AG04449 (cell line): ENCODE measurements at places on chromosomes 1 and 21.

DNA sequence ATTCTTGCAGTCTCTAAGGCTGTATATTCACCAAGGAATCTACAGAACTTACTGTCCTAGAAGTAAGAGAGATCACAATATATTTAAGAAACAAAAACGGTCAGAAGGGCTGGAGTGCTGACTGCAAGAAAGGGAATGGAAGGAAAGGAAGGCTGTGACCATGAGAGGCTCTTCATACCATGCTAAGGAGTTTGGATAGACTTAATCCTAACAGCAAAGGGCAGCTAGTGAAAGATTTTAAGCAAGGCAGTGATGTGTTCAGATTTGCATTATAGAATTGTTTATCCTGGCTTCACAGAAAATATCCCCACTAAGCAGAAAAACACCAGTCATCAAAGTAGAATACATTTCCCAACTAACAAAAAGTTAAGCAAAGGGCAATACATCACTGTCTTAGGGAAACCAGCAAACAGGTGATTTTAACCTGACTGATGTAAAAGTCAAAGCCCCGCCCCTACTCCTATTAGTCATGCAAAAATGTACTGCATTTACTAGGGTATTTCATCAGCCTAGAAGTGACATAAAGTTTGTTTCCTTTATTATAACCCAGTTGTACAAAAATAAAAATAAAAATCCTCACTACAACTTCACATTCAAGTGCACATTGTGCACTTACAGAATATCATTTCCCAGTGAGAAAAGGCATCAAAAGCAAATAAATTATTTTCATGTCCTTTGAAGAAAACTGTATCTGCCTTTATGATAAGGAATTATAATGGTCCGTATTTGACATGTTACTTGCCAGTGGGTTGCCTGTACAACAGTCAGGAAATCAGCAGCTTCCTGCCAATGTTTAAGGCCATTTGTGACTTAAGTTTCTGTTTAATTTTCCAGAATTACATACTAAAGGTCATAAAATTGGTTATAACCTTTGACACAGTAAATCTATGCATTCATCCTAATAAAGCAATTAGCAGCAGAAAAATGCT lies 17.2 kb downstream of the JAK1 start:
- no peak for DNase-seq

DNA sequence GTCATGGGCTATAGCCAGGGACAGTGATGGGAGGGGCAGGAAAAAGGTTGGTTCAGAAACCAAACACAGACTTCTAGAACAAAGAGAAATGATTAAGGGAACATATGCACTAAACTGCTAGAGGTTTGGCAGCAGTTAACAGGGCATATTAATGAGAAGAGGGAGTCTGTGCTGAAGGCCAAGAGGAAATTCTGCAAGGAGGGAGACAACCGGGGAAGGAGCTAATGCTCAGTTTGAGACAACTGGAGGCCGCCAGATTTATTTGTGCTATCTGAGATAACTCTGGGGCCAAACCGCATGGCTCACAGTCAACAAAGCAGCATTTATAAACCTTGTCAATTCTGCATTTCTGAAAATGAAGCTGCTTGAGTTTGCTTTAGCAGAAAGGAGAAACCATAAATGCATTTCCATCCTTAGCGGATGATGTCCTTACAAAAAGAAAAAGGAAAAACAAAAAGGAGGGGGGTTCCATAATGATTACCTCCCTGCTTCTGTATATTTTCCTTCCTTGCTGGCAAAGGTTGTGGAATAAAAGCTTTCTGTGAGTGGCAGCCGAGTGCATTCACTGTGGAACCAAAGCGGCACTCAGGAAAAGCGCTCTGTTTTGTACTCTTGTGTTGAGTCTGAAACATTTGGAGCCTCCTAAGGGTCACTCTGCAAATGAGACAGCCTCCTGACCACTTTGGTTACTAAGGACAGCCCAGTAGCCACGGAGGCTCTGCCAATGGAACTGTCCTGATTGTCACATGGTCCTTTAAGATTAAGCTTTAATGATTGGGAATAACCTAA lies 70.3 kb downstream of the SIM2 start:
- DNase-seq = no peak

- DNase-seq = no peak
These were observed 43.3 kb downstream of the RASAL2 start for GRCh38 chr1:178137238-178137637.

- no peak for DNase-seq
These were observed at the start of gene SLC30A10 for GRCh38 chr1:219927956-219928790. Gene SLC30A10, minus strand, starts transcription at chr1:219928557. Its CDS starts 117 bp downstream, at chr1:219928440.

GRCh38 chr1:94324178-94324544 lies 86.8 kb upstream of the ARHGAP29 start:
- no peak for DNase-seq
